ENCODE measurements at places on chromosomes 11 and 22.

GRCh38 chr22:48118654-48119053 is 1356.2 kb downstream of the TBC1D22A start:
- DNase-seq = no peak

GRCh38 chr11:115961159-115962003 is 457.2 kb upstream of the CADM1 start:
- DNase-seq = no peak

GRCh38 chr11:31107649-31108048 is 261.9 kb downstream of the DCDC1 start:
- no peak for DNase-seq

GRCh38 chr11:45097721-45098493 is 48.5 kb upstream of the PRDM11 start:
- DNase-seq = peak; percentile 56

GRCh38 chr11:1460396-1460985 is 26.1 kb downstream of the MOB2 start:
- no peak for DNase-seq

DNA sequence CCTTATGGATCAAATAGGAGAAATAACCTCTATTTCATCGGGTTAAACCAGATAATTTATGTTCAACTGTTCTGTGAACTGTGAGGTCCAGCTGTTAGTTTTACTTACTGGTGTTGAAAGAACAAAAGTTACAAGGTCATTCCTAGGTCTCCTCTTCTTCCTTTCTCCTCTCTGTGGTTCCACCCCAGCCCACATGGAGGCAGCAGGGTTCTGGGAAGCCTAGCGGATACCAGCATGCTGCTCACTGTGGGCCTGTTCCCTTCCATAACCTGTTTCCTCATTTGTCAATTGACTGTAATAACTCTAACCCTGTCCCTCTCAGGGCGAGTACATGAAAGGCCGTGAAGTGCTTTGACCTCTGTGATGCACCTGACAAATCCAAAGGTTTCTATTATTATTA is 27.8 kb downstream of the RELT start:
- peak; percentile 65 for DNase-seq

- DNase-seq = no peak
Observed at GRCh38 chr11:102386136-102386734, 39.2 kb downstream of the BIRC2 start.

DNA sequence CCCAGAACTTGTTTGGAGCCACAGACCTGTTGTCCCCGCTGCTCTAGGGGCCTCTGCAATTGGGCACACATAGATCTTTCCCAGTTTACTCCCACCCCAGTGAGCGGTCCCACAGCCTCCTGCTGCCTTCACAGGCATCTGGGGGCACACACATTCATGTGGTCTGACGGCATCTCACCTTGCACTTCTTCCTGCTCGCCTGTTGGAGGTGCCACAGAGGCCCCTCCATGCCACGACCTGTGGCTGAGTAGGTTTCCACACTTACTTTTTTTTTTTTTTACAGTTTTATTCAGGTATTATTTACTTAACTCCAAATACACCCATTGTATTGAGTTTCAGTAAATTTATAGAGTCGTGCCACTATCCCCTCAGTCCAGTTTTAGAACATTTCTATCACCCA is 68.9 kb upstream of the SEPTIN5 start:
- DNase-seq = no peak

- no peak for DNase-seq
Observed at GRCh38 chr11:120108785-120109168, 29.1 kb downstream of the TRIM29 start.

- DNase-seq = peak; percentile 85
Observed at GRCh38 chr11:76669901-76670484, 554 bp downstream of the LRRC32 start.

- DNase-seq = no peak
Observed at GRCh38 chr22:36976606-36977005, 42.6 kb downstream of the TST start.

DNA sequence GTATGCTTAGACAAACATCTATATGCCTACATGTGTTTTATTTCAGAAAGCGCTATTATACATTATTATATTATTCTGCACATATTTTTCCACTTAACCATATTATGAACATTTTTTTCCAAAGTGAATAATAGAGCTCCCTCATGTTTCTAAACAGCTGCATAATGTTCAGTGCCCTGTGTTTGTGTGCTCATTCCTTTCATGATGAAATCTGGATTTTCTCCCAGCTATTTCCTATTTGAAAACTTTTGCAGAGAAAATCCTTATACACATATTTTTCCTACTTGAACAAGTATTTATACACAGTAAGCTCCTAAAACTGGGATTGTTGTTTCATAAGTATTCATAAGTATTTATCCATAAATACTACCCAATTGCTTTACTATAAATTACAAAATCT is 18.1 kb upstream of the RFPL2 start:
- DNase-seq = peak; percentile 4

- DNase-seq = no peak
Observed at GRCh38 chr11:127609025-127609773, 608.6 kb upstream of the KIRREL3 start.

- no peak for DNase-seq
Observed at GRCh38 chr11:14906993-14907392, 15.0 kb upstream of the CYP2R1 start.

DNA sequence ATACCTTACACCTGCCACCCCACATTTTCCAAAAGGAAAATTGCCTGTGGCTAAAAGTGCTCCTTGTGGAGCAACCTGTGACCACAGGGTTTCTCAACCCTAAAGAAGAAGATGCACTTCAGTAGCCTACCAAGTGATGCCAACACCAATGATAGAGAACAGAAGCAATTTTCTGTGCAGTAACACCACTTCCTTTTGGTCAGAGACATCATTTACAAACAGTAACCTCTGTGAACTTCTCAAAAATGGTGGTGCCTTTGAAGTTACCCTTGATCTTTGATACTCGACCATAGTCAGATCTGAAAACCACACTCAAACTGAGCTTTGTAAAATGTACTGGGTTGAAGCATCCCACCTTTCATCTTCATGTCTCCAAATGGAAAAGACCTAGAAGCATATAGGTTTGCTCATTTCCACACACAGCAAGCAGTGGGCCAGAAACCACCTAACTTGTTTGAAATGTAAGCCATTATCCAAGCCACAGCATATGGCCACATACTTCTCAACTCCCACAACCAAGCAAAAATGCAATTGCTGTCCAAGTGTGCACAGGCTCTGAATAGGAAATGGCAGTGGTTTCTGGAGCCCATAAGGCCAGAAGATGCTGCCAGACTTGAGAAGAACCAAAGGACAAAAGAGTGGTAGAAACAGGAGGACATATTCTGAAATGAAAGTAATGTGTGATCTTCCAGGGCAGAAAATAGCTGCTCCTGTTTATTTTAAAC is 24.3 kb downstream of the MPPED2 start:
- peak; percentile 46 for DNase-seq

- DNase-seq = no peak
Observed at GRCh38 chr22:46376908-46377524, 41.5 kb downstream of the TRMU start.

DNA sequence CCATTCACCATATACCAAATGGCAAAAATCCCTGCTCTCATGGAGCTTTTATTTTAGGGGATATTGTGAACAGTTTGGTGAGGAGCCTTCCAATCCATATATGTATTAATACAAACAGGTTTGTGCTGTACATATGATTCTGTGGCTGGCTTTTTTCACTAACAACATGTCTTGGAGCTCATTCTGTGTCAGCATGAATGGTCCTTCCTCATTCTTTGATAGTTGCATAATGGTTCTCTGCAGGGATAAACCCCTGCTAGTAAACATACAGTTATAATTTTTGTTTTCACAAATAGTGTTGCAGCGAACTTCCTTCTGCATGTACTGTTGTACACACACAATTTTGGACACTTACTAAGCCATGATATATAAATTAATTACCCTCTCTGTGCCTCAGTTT is 8.3 kb downstream of the PRR5L start:
- peak; percentile 14 for DNase-seq

DNA sequence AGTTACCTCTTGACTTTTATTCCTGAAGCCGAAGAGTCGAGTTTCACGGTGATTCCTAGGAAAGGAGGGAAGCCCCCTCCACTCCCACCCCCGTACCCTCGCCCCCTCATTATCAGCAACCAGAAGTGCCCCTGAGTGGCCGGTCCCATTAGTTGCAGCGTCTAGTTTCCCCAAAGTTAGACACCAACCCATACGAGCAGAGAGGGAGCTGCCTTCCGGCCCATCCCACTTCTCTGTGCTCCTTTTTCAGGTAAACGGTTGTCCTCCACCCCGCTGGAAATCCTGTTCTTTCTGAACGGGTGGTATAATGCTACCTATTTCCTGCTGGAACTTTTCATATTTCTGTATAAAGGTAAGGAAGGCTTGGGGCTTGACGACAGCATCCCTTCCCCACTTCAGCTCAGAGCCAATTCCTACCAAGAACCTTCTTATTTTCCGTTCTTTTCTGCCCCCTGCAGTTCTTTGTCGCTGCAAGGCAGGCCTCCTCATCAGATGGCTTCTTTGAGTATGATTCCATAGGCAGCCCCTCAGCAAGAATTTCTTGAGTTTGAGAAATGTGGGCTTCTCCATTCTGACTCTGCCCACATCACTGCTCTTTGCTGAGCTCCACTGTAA is 701 bp downstream of the TMEM216 start:
- DNase-seq = peak; percentile 13

DNA sequence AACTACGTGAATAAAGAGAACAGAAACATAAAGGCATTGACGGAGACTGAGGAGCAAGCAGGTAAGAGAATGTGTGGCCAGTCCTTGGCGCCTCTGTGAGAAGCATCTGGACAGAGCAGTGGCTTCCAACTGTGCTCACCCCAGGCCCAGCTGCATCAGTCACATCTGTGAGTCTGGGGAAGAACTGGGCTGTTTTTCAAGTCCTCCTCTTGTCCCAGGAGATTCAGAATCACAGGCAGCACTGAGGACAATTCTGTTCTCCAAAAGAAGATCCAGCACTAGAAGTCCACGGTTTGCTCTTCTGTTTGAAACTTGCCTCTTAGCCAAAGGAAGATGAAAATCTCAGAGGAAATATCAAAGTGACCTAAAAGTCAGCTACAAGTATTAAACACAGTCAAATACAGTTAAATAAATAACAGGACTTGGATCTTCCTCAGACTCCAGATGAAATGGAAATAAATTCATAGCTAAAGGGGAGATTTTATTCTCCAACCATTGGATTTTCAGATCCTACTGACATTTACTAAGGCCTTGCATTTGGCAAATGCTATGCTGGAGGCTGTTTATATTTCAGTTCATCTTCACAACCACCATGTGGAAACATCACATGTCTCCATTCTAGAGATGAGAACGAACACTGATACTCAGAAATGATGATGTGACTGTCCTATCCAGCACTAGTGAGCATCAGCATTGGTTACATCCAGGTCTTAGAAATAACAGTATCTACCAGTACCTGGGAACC is 14.1 kb downstream of the FAM181B start:
- no peak for DNase-seq

DNA sequence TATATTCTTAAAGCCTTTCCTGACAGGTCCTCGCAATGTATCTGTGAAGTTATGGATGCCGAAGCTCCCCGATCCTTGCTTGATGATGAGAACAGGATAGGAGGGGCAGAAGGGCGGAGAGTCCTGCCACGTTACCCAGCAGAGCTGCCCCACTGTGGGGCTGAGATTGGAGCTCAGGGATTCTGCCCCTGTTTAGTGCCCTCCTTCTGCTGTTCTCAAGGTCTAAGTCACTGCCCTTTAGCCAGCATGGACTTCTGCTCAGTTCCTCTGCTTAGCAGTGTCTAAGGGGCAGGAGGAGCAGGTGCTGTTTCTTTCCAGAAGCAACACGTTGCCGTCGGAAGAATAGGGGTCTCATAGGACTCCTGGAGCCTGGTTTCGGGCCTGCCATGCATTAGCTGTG is 164.2 kb upstream of the B3GAT1 start:
- no peak for DNase-seq

DNA sequence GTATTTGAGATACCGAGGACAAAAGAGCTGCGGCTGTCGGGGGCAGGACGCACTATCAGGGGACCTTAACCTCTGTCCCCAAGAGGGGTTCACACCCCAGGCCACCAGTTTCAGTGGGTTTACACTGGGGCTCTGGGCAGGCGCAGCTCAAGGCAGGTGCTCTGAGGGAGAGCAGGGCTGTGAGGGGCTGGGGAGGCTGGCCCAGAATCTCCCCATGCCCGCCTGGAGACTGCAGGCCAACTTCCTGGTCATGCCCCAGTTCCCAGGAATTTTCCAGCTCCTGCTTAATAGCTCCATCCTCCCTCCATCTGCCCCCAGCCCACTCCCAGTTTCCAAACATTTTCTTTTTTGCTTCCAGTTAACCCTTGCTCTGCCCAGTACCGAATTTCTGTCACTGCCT is 7.6 kb upstream of the PGA3 start:
- no peak for DNase-seq

DNA sequence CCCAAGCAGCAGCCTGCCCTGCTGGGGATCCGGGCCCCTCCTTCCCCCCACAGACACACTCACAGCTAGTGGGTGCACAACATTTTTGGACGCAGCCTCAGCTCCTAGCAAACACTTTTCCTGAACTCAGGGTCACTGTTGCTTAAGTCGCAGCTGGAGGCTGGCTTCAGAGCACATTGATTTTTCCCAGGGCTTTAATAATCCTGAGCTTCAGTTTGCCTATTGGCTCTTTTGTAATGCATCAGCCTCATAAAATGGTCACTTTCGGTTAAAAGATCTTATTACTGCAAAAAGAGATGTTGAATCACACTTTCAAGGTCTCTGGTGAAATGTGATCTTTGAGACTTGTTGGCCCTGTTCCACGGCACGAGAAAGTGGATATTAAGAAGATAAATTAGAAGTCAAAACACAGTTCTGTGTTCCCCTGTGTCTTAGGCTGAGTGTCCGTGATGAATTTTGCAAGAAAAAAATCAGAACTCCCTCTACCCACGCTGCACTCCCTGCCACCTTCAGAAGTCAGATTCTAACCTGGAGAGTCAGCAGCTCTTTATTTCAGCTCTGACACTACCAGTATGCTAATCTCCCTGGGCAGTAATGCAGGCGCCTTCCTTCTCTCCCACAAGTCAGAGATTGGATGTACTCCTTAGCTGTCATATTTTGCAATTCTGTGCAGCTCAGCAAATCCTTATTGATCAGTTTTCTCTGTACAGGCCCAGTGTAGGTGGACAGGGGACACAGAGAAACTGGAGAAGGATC is 158.2 kb upstream of the E2F8 start:
- peak; percentile 71 for DNase-seq

DNA sequence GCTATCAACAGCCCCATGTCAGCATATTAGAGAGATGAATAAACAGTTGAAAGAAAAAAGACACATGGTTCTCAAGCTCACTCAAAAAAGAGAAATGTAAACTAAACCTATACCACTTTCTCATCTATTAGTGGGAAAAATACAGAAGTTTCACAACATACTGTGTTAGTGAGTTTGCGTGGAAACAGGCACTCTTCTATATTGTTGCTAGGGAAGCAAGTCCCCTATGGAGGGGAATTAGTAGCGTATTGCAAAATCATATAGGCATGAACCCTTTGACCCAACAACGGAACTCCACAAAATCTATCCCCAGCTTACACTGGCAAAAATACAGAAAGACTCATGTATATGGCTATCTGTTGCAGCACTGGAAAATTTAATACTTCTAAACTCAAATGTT is 14.2 kb upstream of the RFPL2 start:
- no peak for DNase-seq
